ENCODE measurements at places on chromosomes 6 and 20.

GRCh38 chr6:168403370-168404005 is 37.5 kb upstream of the SMOC2 start:
- no peak for DNase-seq

GRCh38 chr6:163423696-163424095 is 9.2 kb downstream of the QKI start:
- DNase-seq, result no peak

DNA sequence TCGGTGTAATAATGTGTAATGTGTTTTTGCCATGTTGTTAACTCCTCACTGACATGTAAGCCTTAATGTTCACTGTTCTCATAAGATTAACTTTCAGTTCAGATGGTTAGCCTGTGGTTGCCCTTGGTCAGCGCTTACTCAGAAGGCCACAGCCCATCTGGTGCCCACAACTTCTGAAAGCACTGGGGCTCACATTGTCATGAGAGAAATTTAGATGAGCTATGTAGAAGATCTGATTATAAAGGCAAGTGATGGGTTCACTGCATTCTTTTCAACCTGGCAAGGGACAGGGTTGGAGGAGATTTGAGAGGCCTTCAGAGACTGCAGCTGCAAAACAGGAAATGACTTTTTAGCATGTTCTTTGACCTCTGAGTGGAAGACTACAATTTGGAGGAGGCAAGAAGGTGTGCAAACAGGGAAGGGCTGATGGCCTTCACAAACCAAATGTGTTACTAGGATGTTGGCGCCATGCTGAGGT is 242.3 kb upstream of the SUPT3H start:
- DNase-seq, result no peak

- no peak for DNase-seq
These were observed 7.0 kb upstream of the UBE2J1 start for GRCh38 chr6:89359561-89359960.

DNA sequence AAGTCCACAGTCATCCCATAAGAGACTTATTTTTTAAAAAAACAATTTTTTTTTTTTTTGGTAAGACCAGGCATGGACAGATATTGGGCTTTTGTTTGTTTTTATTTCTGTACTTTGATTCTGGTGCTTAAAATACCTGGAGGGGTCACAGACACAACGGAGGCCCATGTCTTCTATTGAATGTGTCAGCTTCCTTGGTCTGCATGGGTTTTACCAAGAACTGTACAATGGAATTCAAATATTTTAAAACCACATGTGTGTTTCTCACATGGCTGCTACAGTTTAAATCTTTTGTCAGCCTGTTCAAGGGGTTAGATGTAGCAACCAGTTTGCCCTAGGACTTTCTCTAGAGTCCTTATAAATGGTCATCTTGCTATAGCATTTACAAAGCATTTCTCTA is 139.8 kb downstream of the SOX4 start:
- DNase-seq, result no peak

DNA sequence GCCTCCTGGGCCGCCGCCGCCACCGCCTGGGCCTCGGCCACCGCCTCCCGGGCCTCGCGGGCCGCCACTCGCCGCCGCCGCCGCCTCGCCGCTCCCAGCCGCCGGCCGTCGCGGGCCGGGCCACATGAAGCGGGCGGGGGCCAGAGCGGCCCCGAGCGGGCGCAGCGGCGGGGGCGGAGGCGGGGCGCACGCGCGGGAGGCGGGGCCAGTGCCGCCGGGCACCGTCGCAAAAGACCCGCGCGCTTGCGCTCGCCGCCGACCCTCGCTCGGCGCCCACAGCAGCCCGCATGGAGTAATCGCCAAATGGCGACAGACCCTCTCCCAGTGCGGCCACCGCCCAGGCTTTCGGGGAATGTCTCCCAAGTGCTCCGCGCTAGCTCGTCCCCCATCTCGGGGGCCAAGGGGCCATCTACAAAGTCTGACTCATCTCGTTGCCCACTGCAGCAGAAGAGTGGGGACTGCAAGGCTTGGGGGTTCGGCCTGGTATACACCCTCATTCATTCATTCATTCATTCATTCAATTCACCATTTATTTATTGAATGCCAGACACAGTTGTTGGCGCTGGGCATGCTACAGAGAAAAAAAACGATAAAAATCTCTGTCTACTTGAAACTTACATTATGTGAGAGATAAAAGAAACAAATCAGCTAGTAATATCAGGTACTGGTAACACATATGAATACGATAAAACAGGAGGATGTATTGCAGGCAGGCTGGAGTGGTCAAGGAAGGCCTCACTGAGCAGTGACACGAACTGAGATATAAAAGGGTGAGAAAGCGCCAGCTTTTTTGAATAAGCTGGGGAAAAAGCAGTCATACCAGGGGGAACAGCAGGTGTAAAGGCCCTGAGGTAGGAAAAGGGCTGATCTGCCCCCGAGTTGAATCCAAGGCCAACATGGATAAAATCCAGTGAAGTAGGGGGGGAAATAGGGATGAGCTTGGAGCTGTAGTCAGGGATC is at the start of gene B4GALT5:
TSS of gene B4GALT5 (minus strand) at position 126 of the 960 bp plus-strand sequence. CDS start 188 bp downstream, outside the sequence.
- DNase-seq, result peak; percentile 83
